SK-MEL-5 (cell line): ENCODE measurements at places on chromosomes 4 and X. TPM values are rescaled to one million over a fixed set of nuclear protein-coding genes. Genes with fewer than 3 reads are reported as not detected.
A peak's percentile ranks its signal among the peaks of the same experiment; 100 is the strongest.

The NXT2 gene
- total RNA-seq = 22.8 and 23.2 TPM in 2 replicates

The ADH6 gene
- total RNA-seq = not detected in 2 replicates

The XAGE1B gene
- total RNA-seq = 1.8 and 15.3 TPM in 2 replicates

The GPR173 gene
- not detected in 2 replicates for total RNA-seq

The RHOXF2 gene
- not detected in 2 replicates for total RNA-seq

- no peak for DNase-seq
These were observed 83.5 kb upstream of the AFF2 start for GRCh38 chrX:148416931-148417330.

DNA sequence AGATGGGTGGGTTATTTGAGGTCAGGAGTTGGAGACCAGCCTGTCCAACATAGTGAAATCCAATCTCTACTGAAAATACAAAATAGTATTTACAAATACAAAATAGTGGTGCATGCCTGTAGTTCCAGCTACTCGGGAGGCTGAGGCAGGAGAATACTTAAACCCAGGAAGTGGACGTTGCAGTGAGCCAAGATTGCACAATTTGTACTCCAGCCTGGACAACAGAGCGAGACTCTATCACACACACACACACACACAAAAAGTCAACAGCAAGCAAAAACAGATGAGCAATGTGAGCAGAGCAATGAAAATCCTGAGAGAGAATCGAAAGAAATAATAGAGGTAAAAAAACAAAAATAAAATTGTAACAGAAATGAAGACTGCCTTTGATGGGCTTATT, 168.8 kb downstream of the PCDH18 start:
- no peak for DNase-seq

- no peak for DNase-seq
These were observed 453 bp upstream of the PBDC1 start for GRCh38 chrX:76172325-76172893.

- no peak for DNase-seq
These were observed 3.3 kb upstream of the CXCR3 start for GRCh38 chrX:71621603-71622002.

DNA sequence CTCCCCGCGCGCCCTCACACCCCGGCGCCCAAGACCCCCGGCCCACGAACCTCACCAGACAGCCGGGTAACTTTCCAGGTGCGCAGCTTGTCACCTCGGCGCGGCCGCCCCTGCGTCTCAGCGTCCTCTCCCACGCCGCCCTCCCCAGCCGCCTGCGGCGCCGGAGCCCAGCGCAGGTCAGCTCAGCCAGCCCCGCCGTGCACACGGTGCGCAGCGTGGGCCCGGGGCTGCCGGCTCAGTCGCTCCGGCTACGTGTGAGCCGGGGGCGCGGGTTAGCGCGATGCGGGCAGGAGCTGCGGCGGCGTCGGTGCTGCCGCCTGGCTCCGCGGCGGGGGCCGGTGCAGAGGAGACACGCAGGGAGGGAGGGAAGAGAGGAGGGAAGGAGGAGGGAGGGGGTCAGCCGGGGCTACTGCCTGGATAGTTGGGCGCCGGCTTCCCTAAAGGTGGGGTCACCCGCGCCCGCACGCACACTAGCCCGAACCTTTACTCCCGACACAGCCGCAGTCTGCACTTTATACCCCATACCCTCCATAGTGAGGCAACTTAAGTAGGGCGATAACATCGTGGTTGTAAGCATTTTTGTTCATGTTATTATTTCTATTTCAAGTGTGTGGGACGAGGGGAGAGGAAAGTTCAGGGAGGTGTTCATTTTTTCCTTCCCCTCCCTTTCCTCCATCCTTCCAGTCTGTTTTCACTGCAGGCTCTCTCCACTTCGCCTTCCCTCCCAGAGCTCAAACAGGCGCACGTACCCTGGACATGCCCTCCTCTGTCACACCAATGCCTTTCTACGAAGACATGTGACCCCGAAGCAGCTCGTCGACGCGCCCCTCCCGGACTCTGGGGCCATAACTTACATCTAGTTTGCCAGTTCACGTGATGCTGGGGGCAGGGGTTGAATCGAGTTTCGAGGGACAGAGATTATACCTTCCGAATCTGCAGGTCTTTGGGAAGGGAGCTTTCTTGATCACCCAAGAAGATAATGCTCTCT, at the start of gene PRKG2:
Gene PRKG2 (minus strand): TSS at position 342 of the 988 bp plus-strand sequence. CDS start 10,175 bp downstream, outside the sequence.
- DNase-seq = no peak

DNA sequence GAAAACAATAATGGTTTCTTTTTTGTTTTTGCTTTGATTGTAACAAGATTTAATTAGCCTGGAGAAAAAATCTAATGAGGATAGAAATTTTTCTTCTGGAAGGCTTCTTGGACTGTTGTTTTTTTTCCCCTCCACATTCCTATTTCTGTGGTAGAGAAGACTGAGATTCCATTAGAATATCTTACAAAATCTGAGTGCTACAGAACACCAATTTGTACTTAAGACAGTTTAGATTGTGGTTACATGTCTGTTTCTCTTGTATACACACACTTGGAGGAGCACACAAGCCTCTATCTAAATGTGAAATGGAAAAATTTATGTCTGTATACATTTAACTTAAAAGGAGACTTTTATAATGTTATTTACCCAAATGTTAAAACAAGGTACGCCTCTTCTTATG, 176.9 kb upstream of the ARSJ start:
- DNase-seq = no peak

GRCh38 chr4:612749-613125, 12.6 kb upstream of the PDE6B start:
- no peak for DNase-seq

- no peak for DNase-seq
These were observed 284.9 kb downstream of the RPA4 start for GRCh38 chrX:97168646-97169045.

- no peak for DNase-seq
These were observed 1017.2 kb downstream of the SH3BGRL start for GRCh38 chrX:82219129-82219528.

DNA sequence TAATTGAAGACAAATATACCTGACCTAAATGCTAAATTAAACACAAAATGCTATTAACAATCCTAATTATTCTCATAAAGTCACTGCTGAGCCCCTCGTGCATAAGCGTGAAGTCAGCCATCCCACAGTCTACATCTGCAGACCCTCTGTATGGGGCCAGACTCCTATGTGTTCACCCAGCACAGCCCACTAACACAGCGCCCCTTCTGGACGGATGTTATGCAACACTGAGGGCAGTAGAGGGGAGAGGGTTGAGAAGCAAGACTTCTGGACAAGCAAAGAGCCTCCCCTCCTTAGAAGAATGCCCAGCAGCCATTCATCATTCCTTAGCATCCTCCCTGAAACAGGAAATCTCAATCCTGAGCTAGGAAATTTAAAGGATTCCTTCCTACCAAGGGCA, 7.9 kb downstream of the TRPC3 start:
- peak; percentile 39 for DNase-seq

DNA sequence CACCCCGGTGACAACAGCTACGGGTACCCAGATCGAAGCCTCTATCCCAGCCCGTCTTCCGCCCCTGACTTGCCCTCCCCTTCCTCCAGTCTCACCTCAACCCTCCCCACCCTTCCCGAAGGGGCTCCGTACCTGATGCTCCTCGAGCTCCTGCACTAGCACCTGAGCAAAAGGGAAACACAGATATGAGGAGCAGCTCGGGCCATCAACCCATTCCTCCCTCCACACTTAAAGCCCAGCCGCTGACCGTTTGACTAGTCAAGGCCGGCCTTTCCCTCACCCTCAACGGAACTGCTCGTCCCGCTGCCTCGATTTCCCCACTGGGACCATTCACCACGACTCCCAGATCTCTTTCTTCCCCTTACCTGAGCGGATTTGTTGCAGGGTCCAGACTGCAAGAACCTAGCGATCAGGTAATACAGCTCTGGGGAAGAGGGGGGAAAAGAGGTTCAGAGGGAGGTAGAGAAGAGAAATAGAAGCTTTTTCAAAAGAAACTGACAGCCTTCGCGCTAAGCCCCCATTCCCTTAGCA, 731 bp downstream of the BRWD3 start:
- DNase-seq = peak; percentile 1

GRCh38 chr4:144411700-144412099, 234.3 kb upstream of the HHIP start:
- DNase-seq = no peak

DNA sequence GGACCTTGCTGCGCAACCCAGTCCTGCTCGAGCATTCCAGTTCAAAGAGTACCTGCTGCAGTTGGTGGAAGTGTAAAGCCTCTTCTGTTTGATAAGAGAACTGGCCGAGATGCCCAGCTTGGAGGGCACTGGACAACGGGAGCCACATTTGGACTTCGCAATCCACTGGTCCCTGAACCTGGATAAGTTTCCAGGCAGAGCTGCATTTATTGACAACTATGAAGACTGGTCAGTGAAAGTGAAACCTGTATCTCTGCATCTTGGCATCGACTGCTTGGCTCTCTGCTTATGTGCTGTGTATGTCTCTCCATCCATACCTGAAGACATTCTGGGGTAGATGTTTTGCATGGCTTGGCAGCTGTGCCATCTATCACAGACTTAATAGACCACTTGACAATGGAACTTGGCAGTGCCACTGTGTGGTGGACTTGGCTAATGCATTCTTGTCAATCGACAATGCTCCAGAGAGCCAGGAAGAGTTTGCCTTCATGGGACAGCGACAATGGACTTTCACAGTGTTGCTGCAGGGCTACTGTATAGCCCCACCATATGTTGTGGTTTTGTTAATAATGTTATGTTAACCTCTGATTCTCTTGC, 43.5 kb upstream of the ZBTB33 start:
- DNase-seq = no peak

GRCh38 chr4:174555789-174556630, 33.7 kb upstream of the HPGD start:
- DNase-seq = no peak

DNA sequence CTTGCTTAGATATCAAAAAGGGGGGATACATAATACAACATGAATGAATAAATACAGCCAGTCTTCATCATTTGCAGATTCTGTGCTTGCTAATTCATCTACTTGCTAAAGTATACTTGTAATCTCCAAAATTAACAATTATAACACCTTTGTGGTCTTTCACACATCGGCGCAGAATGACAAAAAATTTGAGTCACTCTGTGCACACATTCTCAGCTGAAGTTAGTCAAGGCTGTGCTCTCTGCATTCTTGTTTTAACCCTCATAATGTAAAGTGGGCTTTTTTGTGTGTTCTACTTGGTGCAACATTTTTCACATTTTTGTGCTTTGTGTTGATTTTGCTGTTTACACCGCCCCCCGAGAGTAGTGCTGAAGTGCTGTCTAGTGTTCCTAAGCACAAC, 65.8 kb upstream of the GPRIN3 start:
- no peak for DNase-seq

DNA sequence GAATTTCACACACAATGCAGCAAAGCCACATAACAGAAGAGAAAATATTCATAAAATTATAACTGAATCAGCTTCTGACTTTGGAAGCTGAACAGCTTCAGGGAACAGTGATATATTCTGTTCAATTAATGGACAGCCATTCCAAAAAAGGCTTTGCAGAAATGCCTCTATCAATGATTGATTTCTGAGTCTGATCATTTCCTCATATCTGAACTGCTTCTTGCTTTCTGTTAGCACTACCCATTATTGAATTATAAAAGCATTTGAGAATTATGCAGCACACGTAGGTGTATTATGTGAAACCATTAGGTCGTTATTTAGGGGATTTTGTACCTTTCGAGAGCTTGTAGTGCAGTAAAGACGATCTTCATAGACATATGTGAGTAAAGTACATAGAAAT, 159.6 kb downstream of the STIM2 start:
- no peak for DNase-seq

- no peak for DNase-seq
These were observed 4.2 kb upstream of the ZXDB start for GRCh38 chrX:57587607-57588006.

DNA sequence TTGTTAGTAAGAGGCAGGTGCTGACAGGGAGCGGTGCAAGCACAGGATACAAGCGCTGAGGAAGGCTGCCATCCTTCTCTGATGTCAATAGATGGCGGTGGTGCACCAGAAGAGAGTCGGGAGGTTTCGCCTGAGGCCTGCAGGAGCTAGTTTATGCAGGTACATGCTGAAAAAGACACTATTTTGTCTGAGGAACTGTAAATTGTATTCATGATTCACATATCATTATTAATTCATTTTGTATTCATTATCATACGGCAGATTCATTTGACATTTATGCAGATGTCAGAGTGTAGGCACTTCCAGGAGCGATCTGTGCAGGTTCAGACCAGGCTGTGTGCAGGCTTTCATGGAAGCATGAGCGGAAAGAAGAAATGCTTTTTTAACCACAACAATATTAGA, 824.0 kb downstream of the STIM2 start:
- DNase-seq = peak; percentile 72

DNA sequence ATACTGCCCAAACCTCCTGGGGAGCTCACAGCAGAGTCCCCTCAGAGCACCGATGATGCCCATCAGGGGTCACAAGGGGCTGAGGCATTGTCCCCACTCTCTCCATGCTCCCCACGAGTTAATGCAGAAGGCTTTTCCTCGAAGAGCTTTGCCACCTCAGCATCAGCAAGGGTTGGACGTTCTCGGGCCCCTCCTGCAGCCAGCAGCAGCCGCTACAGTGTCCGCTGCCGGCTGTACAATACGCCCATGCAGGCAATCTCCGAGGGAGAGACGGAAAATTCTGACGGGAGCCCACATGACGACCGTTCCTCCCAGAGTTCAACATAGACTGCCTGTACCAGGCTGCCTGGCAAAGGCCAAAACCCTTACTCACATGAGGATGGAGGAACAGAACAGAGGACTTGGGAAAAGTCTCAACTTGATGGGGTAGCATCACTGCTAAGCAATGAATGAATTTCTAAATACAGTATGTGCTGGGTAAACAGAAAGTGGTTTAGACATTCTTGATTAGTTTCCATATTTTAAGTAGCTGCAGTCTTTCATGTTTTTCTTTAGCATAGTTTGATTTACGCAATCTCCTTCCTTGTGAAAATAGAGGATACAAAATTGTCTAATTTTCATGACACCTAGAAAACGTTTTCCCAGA, 5.0 kb upstream of the SCML1 start:
- no peak for DNase-seq

DNA sequence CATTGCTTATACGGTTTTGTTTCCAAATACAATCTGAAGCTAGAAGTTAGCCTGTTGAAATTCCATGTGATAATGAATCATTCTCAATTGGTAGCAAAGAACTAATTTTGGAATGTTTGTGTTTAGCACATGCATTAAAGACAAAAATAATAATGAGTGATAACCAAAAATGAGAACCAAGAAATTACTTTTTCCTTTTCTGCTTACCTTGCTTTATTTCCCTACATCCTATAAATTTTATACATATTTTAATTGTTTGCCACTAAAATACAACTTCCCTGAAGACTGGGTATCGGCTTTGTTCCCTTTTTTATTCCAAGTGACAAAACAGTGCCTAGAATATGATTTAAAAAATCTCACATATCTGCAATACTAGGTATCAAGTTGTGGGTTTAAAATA, 203.8 kb upstream of the TACR3 start:
- no peak for DNase-seq

DNA sequence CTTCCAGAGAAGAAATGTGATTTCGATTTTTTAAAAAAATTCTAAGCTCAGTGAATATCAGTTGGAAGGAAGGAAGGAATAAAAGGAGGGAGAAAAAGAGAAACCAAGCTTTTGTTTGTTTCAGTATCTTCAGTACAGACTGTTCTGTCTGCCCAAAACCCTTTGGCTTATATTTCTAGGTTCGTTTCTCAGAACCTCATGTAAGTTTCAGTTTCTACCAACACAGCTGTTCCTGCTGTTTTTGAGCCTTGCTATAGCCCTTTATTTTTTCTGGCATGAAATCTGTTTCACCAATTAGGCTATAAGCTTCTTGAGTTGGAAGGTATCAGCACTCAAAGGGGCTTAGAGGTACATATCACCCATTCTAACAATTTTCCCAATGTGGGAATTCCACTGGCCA, 157.9 kb downstream of the GBA3 start:
- no peak for DNase-seq

- DNase-seq = no peak
These were observed 52.9 kb downstream of the CRMP1 start for GRCh38 chr4:5839751-5840674.
